ENCODE measurements at places on chromosomes 1 and 21.

GRCh38 chr1:244456586-244456985 is 4.5 kb upstream of the CATSPERE start:
- DNase-seq = no peak

DNA sequence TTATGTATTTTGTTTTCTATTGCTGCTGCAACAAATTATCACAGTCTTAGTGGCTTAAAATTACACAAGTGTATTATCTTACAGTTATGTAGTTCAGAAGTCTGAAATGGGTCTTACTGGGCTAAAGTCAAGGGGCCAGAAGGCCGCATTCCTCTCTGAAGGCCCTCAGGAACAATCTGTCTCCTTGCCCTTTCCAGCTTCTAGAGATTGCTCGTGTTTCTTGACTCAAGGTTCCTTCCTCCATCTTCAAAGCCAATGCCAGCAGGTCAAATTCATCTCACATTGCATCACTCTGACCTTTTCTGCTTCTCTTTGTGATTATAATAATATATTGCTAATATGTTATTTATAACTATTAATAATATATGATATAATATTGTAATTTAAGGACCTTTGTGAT is 97.1 kb downstream of the DIRAS3 start:
- DNase-seq = no peak

DNA sequence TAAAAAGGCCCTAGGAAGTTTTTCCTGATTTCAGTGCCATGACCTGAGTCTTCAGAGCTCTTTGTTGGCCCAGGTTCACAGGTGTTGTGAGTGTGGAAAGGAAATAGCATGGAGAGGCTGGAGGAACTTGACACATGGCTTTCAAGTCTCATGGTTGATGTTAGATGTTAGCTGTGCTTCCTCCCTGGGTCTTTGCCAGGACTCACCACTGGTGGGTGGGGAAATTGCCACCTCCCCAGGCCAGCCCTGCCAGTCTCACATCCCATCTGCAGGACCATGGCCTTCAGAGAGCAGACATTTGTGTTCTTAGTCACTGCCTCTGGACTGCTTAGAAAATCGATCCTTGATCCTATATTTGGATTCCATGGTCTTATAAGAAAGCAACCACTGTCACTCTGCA is 383.2 kb downstream of the DISC1 start:
- no peak for DNase-seq

DNA sequence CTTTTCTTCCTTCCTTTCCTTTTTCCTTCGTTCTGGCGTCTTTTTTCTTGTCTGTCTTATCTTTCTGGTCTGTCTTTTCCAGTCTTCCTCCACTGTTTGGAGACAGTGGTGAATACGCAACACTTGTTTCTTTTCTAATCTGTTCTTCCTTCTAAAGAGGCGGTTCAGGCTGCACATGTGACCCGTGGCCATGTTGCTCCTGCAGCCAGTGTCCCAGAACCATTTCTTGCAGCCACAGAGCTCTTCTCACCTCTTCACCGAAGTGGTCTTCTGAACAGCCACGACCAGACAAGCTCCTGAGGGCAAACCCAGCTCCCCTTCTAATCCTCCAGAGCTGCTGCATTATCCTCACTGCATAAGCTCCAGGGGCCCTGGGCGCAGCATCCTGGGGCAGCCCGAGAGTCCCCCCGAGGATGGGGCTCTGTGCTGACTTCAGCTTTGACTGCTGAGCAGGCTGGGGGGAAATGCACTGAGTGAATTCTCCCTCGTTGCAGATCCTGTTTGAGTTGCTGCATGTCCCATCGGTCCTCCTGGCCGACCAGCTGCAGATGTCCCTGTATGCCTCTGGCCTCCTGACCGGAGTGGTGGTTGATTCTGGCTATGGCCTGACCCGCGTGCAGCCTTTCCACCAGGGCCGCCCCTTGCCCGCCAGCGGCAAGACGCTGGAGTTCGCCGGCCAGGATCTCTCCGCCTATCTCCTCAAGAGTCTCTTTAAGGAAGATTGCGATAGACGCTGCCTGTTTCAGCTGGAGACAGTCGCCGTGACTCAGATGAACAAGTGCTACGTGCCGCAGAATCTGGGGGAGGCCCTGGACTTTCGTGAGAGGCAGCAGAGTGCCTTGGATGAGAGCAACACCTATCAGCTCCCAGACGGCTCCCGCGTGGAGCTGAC is 70.4 kb downstream of the ACTL8 start:
- no peak for DNase-seq

- no peak for DNase-seq
Measured at GRCh38 chr1:161792740-161793139, 26.6 kb downstream of the ATF6 start.

GRCh38 chr21:41921021-41921420 is 32.8 kb downstream of the C2CD2 start:
- no peak for DNase-seq

DNA sequence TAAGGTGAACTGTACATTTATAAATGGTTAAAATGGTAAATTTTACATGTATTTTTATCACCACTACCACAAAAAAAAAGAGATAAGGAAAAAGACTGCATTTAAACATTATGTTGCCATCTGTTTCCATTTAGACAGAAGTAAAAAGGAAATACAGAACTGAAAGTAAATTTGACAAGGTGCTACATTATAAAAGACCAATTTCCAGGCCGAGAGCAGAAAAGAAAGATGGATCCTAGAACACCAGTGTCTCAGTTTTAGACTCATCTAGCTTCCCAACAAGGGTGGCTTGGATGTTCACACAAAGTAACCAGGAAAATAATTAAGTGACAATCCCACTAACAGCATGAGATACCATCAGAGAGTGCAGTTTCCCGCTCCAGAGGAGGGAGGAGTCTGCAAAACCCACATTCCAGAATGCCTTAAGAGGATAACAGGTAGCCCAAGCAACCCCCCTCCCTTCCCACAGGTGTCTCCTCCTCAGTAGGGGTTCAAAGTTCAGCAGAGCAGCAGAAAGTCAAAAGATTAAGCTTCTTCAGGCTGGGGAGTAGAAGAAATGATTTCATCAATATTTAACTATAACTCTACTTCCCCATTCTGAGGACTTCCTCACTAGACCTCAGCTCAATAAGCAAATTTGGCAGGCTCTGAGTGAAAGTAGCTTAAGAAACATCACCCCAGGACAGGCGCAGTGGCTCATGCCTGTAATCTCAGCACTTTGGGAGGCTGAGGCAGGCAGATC is 11.8 kb downstream of the TPM3 start:
- peak; percentile 20 for DNase-seq

- peak; percentile 41 for DNase-seq
Measured at GRCh38 chr1:33634806-33635205, 162.4 kb downstream of the ZSCAN20 start.

DNA sequence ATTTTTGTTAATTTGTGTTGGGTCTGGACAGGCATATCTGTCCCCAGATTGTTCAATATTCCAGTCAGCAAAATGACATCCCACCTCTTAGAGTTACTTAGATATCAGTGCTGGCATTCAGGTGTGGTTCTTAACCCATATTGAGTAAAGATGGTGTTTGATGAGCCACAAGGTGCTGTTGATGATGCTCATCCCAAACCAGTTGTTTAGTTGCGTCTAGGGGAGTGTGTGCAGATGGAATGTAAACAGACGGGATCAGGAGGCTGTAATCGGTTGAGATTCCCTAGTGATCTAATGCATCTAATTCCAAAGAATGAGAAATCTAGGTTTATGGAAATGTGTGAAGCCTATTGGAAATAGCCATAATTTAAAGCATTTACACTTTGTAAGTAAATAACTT is 1.1 kb downstream of the HOOK1 start:
- no peak for DNase-seq

DNA sequence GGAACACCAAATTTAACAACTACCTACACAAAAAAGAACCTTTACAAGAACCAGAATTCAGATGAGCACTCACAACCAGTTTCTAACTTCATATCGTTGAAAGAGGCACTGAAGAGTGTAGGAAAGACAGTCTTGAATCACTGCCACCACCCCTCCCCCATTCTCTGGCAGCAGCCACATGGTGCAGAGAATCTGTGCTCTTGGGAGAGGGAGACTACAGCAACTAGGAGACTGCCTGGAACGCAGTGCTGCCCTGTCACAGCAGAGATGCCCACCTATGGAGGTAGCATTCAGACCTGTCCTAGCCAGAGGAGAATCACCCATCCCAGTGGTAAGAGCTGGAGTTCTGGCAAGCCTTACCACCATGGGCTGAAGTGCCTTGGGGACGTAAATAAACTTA is 7.3 kb downstream of the CCN1 start:
- no peak for DNase-seq

DNA sequence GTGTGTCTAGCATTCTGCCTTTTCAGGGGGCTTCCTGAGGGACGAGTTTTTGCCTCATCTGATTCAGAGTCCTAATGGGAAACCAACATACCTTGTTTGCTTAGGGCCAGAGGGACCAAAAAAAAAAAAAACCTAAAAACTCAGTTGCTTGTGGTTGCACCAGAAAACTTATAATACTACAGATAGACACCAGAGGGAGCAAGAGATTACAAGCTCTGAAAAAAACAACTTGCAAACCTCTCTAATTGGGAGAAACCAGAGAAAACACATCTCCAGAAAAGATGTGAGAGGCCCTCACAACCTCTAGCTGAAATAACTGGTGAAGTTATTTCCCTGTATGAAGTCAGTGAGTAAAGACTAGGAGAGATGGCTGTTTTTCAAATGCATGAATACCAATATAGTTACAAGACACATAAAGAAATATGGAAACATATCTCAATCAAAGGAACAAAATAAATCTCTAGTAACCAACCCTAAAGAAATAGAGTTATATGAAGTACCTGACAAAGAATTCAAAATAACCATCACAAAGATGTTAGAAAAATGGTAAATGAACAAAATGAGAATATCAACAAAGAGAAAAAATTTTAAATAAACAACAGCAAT is 233.7 kb upstream of the NFIA start:
- no peak for DNase-seq

GRCh38 chr21:34545079-34545884 is 33.3 kb upstream of the KCNE1 start:
- DNase-seq = no peak

DNA sequence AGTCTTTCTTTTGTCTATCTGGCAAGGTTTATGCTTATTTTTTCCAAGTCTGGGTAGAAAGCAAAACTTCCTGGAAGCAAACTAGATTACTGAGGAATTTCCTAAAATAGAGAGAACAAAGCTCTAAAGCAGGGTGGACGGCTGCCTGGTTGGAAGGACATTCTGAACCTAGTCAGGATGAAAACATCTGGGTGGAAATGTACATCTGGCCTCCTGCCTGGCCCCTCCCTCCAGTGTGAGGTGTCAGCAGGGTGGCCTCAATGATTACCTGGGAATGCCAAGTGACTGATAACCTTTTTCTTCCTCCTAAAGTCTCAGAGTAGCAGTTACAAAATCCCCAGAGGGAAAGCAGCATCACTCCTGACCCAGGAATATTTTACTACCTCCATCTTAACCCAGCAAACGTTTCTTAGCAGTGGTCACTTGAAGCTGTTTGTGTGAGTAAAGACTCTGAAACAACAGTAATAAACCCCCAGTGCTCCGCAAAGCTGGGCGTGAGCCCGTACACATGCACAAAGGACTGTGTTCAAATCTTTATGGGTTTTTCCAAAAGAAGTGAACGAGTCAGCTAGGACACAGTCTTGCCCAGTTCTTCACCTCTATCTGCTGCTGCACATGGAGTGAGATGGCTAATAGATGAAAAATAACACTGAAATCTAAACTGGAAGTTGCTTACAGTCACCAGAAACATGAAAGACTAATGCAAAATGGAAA is 18.9 kb downstream of the ANGPTL7 start:
- DNase-seq = no peak

DNA sequence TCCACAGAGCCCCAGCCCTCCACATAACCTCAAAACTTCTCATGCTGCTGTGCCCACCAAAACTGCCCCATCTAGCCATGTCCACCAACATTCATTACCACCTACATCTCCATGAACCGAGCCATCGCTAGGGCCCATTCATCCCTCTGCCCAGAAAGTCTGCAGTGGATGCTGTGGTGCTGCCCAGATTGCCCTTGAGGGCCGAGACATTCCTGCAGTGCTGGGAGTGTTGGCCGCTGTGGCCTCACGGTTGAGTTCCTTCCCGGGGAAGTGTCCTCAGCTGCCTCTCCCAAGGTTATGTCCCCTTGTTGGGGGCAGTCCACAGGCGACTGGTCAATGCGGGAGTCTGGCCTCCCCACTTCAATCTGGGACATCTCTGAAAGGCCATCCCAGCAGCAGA is 30.3 kb upstream of the DMBX1 start:
- DNase-seq = no peak

DNA sequence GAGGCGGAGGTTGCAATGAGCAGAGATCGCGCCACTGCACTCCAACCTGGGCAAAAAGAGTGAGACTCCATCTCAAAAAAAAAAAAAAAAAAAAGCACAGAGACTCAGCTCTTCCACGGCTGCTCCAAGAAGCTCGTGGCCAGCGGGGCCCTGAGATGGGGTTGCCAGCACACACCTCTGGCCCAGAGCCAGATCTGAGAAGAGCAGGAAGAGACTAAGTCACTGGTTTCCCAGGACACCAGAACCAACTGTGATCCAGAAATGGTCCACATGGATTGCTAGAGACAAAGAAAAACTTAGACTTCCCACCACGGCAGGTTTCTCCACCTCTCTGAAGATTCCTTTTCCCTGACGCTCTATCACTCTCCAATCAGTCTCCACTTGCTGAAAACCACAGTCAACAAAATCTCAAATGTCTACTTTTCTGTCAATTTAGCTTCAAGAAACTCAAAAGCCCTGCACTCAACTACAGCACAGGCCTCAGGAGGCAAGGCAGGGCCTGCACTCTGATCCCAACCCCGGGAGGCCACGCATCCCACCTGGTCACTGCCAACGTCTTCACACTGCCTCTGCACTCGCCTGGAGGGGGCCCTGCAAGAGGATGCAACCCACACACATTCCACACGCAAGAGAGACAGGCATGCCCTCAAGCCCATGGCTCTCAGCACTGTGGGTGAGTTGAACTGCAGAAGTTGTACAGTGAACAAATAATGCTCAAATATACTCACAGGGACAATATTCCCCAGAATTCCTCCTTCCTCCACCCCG is 79.0 kb downstream of the NPHP4 start:
- no peak for DNase-seq

DNA sequence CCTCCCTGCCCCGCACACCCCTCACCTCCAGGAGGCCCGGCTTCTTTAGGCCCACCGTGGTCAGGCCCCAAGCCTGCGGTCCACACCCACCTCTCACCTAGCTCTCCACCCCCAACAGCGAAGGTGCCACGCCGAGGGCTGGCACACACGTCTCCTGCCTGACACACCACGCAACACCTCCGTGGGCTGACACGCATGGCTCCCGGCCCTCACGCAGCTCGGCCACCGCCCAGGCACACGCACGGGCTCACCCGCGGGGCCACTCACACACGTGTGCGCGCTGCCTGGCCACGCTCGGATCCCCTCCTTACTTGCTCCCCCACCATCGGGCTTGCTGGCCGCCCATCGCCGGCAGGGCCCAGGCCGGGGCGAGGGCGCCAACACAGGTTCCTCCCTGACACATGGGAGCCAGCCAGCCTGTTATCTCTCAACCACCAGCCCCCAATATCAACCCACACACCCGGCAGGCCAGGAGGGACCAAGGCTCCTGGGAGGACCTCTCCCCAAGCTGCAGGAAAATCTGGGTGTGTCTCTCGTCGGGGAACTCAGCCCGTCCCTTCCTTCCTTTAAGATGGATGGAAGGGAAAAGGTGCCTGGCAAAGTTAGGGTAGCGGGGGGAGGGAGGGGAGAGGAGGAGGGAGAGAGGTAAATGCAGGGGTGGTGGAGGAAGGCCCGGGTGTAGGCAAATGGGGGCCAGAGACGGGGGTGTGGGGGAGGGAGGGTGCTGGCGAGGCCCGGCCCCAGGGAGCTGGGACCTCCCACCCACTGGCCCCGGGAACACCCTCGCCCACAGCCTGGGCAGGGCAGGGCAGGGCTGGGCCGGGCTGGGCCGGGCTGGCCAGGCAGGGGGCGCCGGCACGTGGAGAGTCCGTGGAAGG is 546 bp downstream of the ELOVL1 start:
- peak; percentile 75 for DNase-seq
